Mesothelial cell of epicardium (in vitro differentiated cells): ENCODE measurements at places on chromosomes 1 and 21.

DNA sequence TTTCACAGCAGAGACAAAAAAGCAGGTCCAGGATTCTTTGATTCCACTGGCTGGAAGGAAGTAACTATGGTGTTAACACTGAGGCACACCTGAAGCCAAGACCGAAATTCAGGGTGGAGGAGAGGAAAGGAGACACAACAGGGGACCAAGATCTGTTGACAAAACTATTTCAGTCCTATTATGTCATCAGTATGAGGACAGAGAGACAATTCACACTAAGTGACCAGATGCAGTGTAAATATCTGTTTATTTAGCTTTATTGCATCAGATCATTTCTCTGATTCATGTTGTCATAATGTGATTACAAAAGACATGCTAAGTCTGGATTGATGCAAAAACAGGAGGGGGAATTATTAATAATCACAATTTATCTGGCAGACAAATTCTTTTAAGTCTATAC, 118.8 kb downstream of the SIPA1L2 start:
- DNase-seq: no peak

DNA sequence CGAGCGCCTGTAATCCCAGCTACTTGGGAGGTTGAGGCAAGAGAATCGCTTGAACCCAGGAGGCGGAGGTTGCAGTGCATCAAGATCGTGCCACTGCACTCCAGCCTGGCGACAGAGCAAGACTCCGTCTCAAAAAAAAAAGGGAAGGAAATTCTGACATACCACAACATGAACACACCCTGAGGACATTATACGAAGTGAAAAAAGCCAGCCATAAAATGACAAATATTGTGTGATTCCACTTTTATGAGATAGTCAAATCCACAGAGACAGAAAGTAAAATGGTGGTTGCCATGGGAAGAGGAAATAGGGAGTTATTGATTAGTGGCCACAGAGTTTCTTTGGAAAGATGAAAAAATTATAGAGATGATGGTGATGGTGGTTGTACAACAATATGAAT, 41.7 kb downstream of the EVI5 start:
- no peak for DNase-seq

- DNase-seq: no peak
Measured at GRCh38 chr1:161989786-161990185, 33.9 kb downstream of the OLFML2B start.

DNA sequence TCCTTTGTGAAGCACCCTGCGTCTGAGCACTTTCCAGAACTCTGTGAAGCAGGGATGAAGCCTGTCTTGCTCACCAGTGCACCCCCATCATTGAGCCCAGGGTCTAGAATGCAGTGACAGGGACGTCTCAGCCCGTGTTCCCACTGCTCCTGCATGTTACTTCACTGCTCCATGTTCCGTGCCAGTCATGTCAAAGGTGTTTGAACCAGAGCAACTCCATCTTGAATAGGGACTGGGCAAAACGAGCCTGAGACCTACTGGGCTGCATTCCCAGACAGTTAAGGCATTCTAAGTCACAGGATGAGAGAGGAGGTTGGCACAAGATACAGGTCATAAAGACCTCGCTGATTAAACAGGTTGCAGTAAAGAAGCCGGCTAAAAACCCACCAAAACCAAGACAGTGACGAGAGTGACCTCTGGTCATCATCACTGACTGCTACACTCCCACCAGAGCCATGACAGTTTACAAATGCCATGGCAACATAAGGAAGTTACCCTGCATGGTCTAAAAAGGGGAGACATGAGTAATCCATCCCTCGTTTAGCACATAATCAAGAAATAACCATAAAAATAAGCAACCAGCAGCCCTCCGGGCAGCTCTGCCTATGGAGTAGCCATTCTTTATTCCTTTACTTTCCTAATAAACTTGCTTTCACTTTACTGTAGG, 63.2 kb downstream of the SDC3 start:
- DNase-seq: no peak

- DNase-seq: no peak
Measured at GRCh38 chr1:201013991-201014815, 9.3 kb downstream of the KIF21B start.

DNA sequence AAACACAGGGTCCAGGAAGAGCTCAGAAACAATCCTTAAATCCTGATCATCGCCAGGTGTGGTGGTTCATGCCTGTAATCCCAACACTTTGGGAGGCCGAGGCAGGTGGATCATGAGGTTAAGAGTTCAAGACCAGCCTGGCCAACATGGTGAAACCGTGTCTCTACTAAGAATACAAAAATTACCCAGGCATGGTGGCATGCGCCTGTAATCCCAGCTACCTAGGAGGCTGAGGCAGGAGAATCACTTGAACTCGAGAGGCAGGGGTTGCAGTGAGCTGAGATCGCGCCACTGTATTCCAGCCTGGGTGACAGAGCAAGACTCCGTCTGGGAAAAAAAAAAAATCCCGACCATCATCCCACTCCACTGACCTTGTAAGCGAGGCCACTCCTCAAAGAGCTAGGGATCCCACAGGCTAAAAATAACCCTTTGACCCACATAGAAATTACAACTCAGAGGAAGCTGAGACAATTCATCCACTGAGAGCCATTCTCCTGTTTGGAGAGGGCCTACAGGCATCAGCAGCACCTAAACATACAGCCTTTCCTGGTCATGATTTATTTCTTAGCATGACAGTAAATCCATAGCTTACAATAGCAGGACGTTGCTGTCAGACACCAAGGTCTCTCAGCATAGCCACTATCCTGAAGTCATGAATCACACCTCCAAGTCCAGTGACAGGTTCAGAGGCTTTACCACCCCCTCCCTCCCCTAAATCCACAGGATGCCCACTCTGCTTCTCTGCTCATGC, 66.7 kb downstream of the TGFBR3 start:
- no peak for DNase-seq
